Esophagus muscularis mucosa (tissue), 4 donors: ENCODE measurements at places on chromosomes 4 and X.

GRCh38 chr4:25174674-25175073 lies 14.4 kb upstream of the SEPSECS start:
- no peak for DNase-seq

DNA sequence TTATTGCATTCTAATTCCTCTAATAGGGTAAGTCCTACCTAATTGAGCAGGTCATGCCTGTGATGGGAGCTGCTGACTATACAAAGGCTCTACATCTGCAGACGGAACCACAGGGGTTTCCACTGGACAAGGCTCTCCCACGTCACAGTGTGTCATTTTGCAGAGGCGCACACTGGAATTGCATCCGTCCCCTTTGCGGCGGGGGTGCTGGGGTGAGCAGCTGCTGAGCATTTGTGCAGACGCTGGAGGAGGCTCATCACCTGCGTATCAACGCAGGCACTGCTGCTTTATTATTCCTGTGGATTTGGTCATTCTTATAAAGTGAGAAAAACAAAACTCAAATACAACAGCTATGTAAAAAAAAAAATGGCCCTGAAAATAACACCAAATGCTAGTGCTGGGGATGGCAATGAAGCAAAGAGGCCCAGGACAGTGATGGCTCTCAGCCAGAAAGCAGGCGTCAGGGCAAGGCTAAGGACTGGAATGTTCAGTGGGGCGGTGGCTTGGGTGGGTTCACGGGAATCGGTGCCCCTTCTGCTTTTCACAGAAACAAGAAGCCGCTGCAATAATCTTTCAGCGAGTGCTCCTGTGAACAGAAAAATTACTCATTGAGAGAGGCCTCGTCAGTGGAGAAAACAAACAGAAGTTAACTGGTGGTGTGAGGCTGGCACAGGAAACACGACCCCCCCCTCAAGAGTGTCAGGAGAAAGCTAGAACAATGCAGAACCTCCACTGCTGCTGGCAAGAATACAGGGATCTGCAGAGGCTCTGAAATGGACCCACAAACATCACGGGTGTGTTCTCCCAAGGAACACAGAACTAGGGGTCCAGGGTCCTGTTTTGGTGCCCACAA lies 67.8 kb downstream of the GATB start:
- DNase-seq: no peak

DNA sequence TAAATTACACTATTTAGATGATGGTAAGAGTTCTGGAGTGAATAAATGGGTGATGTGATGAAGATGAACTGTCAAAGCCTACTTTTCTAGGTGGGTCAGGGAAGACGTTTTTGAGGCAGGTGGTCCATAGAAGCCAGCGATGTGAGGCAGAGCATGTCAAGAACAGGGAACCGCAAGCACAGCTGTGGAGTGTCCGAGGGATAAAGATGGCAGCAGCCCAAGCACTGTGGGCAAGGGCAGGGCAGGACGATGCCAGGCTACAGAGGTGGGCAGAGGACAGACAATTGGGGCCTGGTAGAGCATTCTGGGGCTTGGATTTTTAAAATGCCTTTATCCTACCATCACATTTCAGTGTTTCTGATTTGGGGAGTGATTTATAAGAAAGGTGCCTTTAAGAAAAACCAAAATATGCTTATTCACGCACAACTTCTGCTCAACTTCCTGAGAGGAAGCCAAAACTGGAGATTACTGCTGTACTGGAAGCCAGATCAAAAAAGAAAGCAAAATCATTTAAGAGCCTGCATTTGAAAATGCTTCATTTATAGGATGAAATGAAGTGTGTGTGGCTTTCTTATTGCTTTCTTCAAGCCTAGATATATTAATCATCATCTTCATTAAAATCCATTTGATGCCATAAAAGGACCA lies 119.0 kb upstream of the WDR17 start:
- DNase-seq: no peak

GRCh38 chr4:25002681-25003080 lies 28.1 kb downstream of the LGI2 start:
- no peak for DNase-seq

DNA sequence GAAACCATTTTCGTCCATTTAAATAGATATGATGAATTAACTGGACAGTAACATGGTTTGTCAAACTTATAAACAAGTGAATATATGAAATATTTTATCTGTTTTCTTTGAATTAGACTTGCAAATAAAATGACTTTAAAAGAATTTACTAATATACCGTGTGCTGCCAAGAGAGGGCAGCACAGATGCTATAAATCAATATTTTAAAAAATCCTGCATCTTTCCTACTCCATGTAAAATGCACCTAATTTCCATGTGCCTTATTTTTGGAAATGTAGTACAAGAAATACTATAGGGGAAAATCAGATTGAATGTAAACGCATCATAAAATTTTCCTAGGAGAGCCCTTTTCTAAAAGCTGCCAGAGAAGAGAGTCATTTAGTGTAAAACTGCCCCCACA lies 62.2 kb downstream of the PRKX start:
- no peak for DNase-seq

GRCh38 chr4:172709376-172709775 lies 459.2 kb upstream of the GALNT7 start:
- DNase-seq: no peak
